ENCODE measurements at places on chromosomes 13 and 19.

DNA sequence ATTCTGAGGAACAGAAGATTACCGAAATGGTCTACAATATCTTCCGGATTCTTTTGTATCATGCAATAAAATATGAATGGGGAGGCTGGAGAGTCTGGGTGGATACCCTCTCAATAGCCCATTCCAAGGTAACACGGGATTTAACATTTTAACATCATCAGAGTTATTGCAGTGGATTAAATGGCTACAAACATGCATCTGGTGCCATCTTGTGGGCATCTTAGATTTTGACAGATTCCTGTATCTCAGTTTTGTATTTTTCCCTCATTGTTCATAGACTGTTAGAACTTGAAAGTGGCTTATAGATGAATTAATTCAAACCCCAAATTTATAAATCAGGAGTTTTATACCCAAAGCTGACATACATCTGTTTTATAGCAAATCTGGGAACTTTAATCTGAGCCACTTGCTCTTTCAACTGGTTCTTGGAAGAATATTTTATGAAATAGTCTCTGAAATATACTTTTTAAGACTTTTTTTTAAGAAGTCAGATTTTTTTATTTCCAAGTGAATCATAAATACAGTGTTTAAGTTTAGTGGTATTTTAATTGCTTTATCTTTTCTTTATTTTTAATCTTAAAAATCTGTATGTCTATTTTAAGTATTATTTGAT lies 215.2 kb downstream of the NBEA start:
- peak; percentile 28 for DNase-seq

DNA sequence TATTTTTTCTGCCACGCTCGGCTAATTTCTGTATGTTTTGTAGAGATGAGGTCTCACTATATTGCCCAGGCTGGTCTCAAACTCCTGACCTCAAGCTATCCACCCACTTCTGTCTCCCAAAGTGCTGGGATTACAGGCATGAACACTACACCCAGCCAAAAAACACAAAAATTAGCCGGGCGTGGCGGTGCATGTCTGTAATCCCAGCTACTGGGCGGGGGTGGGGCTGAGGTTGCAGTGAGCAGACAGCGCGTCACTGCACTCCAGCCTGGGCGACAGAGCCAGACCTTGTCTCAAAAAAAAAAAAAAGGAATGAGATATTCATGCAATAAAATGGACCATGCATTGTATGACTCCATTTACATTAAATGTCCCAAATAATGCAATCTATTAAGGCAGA lies 32.2 kb downstream of the VASP start:
- no peak for DNase-seq

GRCh38 chr13:90414691-90415596 lies 932.5 kb upstream of the MIR17HG start:
- DNase-seq: no peak

- DNase-seq: no peak
Observed at GRCh38 chr13:21898945-21899344, 228.1 kb downstream of the FGF9 start.

DNA sequence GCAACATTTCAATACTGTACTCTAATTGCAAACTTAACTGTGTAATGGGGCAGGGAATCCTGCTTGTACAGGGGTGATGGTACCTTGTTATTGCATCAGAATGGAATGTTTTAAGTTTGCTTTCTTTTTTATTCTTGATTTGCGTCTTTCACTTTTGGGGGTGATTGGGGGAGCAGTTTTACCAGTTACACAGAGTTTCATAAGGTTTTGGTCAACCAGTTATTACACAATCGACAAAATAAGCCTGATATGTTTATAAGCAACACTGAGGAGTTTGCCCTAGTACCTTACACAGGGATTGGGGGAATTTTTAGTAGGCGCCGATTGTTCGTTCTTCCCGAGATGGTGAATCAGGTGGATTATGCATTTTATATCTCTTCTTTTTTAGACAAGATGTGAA lies 2.7 kb downstream of the KLF5 start:
- DNase-seq: no peak

- peak; percentile 82 for DNase-seq
Observed at GRCh38 chr19:6828698-6829633, 56.5 kb downstream of the VAV1 start.

DNA sequence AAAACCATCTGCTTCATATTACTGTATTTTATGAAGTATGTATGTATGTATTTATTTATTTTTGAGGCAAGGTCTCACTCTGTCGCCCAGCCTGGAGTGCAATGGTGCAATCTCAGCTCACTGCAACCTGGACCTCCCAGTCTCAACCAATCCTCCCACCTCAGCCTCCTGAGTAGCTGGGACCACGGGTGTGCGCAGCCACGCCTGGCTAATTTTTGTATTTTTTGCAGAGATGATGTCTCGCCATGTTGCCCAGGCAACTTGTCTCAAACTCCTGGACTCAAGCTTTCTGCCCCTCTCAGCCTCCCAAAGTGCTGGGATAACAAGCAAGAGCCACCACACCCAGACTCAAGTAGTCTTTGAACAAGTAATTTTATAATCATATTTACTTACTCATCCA lies 5.5 kb downstream of the KATNAL1 start:
- no peak for DNase-seq

DNA sequence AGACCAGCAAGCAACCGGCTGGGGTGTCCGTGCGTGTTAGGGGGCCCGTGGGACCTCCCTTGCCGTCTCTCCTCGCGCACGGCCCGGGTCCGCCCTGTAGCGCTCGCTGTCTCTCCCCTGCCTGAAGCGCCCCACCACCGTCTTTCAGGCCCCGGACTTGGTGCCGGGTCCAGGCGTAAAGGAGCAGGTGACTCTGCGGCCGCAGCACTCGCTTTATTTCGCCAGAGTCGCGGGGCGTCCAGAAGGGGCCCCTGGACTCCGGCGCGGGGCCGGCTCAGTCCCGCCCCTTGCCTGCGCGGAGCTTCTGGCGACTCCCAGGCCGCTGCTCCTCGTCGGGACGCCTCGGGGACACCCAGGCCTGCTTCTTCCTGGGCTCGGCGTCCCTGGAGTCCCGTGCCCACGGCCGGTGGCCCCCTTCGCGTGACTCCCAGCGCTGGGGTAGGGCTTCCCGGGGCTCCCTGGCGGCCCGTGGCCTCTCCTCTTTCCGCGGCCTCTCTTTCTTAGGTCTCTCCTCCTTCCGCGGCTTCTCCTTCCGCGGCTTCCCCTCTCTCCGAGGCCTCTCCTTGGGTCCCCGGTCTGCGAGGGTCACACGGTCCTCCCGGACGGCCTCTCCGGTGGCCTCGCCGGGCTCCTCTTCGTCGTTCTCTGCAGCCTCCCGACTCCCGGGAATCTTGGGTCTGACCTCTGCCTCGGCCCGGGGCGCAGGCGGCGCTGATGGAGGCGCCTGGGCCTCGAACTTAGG lies 3.1 kb downstream of the AMH start:
- DNase-seq: no peak

GRCh38 chr19:5112681-5113575 lies 144.0 kb downstream of the KDM4B start:
- no peak for DNase-seq

DNA sequence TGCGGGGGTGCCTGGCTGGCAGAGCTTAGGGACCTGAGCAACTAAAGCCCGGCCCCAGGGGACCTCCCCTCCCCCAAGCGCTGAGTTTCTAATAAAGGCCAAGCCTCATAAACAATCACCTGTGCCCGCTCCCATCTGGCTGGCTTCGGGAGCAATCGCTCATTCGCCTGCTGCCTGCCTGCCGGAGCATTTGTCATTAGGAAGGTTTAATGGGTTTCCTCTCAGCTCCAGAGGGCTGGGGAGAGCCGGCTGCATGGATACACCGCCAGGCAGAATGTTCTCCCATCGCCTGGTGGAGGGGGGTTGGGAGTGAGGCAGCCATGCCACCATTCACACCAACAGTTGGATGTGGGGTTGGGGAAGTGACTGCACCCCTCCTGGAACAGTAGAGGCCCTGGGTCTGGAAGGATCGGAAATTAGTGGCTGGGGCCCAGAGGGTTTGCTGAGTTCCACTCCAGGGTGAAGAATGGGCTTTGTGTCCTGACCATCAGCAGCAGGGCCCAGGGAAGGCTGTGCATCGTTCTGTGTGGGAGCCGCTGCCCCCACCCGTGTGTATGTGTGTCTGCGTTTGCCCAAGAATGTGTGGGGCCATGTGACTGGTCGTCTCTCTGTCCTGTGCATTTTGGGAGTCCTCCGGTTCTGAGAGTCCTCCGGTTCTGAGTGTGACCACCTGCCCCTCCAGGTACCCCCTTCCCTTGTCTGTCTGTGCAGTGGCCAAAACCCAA lies 15.3 kb downstream of the PIN1 start:
- DNase-seq: no peak

DNA sequence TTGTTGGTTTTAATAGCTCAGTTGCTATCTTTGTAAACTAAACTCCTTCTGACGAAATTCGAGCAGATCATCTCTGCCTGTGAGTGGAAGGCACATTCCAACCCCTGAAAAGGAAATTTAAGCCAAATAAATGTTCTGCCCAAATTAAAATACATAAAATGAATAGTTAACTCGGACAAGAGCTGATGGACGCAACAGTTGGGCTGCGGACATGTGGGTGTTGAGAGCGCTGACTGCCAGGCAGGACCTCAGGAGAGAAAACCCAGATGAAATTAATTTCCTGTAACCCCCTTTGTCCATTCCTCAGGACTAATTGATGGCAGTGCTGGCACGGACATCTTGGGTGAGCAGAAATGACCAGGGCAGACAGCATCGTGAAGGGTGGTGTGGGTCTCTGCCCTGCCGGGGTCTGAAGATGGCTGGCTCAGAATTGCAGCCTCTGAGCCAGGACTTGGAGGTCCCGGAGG lies 86.5 kb downstream of the TSHZ3 start:
- DNase-seq: no peak

GRCh38 chr13:73055813-73056564 lies 2.8 kb upstream of the KLF5 start:
- DNase-seq: no peak

DNA sequence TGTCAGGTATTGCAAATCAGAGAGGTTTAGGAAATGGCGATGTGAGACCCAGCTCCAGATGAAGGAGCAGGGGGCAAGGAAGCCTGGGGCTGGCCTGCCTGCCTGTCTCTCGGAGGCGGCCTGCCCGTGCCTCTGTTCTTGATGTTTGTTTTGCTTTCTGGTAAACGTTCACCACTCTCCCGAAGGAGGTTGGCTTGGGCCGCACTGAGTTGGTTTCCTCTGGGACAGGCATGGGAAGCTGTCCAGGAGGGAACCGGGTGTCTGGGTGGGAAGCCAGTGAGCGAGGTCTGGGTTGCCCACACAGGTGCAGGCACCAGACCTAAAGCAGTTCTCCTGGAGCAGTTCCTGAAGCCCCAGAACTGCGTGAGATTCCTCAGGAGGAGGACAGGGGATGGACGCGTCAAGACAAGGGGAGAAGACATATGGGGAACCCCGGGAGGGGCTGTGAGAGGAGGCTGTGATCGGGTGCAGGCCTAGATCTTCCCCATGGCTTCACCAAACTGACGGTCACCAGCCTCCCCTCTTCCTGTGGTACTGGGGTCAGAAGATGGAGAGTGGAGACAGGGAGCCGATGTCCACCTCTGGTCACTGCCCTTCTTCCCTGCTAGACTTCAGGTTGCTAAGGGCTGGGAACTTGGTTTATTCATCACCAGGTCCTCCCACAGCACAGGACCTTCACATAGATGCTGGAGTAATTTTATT lies 15.2 kb downstream of the COL4A2 start:
- no peak for DNase-seq

DNA sequence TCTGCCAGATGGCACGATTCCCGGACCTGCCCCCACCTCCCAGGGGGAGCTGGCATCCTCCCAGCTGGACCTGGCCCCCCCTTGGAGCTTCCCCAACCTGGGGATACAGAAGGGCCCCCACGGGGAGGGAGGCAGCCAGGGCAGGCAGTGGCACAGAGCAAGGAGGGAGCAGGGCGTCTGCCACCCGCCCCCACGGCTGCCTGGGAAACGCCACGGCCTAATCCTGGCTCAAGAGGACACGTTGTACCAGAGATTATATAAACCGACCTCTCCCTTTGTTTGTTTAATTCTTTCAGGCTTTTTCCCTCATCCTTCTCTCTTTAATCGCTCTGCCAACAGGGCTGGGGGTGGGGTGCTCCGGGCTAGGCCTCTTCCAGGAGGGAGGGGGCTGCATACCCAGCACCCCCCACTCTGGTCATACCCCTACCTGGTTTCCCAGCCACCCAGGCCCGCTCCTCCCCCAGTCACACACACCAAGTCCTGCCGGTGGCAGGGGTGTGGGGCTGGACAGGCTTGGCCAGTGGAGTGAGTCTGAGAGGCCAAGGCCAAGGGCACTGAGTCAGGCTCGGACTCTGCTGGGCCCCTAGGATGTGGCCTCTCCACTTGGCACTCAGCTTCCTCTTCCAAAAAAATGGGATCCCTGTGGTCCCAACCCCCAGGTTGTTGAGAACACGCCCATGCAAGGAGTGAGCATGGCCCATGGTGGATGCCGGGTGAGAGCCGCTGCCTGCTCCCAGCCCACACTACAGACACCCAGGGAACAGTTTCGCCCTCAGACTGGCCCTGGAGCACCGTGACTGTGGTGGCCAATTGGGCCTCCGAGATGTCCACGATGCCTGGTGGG lies 29.5 kb upstream of the NFIC start:
- DNase-seq: no peak

- no peak for DNase-seq
Observed at GRCh38 chr13:58488251-58488650, 856.7 kb downstream of the PCDH17 start.

GRCh38 chr13:110391273-110391672 lies 84.2 kb downstream of the COL4A2 start:
- no peak for DNase-seq

DNA sequence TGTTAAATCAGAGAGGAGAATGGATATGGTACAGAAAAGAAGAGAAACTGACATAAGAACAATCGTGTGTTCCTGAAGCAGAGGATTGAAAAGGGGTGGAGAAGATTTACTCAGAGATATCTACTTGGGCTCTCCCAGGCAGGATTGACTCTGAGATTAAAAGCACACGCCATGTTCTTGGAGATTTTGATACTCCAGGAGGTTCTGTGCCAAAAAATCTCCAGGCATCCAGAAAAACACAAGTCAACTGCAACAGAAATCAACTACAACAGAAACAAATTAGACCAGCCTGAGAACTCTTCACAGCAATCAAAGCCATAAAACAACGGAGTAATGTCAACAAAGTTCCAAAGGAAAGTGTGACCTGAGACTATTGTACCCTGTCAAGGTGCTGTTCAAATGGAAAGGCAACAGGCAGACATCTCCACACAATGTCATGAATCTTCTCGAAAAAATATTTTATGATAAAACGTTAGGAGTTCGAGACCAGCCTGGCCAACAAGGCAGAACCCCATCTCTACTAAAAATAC lies 104.2 kb downstream of the UBL3 start:
- no peak for DNase-seq

DNA sequence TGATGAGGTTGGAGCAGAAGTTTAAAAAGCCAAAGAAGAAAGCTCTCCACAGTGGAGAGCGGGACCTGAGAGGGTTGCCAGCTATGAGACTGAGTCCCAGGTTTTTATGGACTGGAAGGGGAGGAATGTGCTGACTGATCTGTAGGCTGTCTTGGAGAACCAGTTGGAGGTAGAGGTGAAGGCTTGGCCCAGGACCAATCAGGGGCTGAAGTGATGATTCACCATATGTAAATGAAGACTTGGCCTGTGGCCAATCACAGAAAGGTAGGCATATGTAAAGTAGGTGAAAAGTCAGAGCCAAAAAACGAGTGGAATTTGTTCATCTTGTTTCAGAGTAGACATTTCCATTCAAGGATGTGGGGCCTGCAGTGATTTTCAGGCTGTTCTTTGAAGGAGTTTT lies 17.5 kb upstream of the KBTBD6 start:
- no peak for DNase-seq

- no peak for DNase-seq
Observed at GRCh38 chr13:105282406-105283285, 1252.8 kb downstream of the EFNB2 start.

- DNase-seq: no peak
Observed at GRCh38 chr19:29724746-29725145, 9.7 kb upstream of the C19orf12 start.

- no peak for DNase-seq
Observed at GRCh38 chr13:79456656-79457365, 24.1 kb upstream of the NDFIP2 start.
